ENCODE measurements at places on chromosomes 5 and 9.

DNA sequence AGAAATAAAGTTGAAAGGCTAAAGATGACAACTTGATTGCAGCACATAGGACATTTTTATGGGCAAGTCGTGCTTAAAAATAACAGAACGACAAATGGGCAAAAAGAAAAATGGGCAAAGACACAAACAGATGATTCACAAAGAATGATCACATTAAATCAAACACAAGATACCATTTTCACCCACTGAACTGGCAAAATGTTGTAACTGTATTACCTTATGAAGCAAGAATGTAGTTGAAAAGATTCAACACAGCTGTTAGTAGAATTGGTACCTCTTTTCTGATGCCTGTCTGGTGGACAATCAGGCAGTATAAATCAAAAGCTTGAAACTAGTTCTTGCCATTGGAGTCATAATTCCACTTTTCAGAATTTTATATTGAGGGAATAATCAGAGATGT lies 81.0 kb upstream of the PALM2AKAP2 start:
- DNase-seq = no peak

DNA sequence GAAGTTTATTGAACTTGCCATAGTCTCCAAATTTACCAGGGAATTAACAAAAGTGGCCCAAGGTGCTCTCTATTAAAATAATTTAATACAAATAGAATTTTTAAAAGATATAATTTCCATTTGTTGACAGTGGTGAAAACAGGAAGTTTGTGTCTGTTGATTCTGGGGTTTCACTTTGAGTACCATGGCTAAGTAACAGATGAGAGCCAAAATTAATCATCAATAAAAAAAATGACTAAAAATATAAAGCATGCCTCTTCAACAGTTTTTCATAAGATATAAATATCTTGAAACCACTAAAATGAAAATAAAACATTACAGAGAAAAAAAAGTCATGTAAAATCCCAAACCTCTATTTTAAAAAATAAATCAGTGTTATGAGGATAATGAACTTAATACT lies 49.8 kb downstream of the SGCD start:
- DNase-seq = no peak

DNA sequence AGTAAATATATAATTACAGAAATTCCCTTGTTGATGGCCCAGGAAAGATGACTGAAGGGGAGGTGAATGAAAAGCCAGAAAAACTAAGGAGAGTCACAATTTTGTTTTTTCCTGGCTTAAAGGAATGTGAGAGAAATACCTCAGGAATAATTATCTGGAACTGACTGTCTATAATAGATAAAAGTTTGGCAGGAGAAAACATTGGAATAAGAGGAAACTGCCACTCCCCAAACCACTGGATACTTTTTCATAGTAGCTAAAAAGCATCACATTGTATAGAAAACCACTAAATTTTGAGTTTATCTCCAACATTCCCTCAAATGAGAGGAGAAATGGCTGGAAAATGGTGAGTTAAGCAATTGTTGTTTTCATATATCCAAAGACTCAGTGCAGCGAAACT lies 326.0 kb downstream of the NPR3 start:
- DNase-seq = no peak

- DNase-seq = no peak
These were observed 106.8 kb downstream of the ENTREP1 start for GRCh38 chr9:69431777-69432176.

DNA sequence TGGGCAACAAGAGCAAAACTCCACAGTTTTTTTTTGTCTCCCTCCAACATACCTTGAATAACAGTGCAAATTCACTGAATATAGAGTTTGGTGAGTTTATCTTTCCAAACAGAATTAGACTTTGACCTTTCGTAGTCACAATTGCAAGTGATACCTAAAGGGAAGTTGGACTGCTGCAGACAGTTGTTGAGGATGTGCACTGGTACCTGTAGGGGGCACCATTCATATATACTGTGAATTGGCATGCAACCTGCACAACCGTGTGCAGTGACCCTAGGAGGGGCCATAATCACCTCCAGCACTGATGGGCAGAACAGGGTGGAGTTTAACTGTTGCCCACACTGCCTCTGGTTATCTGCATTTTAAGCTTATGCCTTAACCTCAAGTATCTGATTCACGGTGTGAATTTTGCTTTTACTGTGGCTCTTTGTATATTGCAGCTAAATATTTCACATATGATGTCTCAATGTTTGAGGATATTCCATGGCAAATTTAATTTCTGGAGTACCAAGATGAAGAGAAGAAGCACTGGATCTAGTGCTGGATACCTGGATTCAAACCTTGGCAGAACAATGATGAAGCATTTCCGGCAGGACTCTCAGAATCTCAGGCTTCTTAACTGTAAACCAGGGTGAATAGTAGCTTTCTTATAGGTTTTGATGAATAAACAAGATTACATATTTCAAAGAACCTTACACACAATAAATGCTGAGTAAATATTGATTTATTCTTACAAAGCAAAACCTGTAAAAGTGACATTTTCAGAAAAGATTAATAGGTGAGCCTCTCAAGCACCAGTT lies 144.3 kb downstream of the ACTBL2 start:
- no peak for DNase-seq

DNA sequence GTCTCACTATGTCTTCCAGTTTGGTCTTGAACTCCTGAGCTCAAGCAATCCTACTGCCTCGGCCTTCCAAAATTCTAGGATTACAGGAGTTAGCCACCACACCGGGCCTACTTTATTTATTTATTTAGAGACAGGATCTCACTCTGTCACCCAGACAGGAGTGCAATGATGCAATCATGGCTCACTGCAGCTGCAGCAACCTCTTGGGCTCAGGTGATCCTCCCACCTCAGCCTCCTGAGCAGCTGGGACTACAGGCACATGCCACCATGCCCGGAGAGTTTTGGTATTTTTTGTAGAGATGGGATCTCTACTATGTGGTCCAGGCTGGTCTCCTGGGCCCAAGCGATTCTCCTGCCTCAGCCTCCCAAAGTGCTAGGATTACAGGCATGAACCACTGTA lies 32.8 kb downstream of the PHAX start:
- DNase-seq = no peak

- DNase-seq = no peak
These were observed 9.8 kb downstream of the ARAP3 start for GRCh38 chr5:141672071-141672840.

DNA sequence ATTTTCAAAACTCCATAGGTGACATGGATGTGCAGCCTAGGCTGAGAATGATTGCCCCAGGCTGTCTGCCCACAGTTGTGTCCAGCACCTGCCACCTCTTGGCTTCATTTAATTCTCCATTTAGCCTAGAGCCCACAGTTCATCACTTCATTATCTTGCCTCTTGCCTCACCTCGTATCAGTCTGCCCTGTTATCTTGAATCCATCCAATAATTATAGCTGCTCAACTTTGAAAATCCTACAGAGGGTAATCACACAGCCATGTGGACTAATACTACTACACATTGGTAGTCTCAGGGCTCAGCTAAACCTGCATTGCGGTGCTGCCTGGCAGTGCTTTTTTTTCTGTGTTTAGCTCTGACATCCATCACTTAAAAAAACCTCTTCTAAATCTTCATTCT lies 7.4 kb downstream of the UGCG start:
- DNase-seq = no peak

DNA sequence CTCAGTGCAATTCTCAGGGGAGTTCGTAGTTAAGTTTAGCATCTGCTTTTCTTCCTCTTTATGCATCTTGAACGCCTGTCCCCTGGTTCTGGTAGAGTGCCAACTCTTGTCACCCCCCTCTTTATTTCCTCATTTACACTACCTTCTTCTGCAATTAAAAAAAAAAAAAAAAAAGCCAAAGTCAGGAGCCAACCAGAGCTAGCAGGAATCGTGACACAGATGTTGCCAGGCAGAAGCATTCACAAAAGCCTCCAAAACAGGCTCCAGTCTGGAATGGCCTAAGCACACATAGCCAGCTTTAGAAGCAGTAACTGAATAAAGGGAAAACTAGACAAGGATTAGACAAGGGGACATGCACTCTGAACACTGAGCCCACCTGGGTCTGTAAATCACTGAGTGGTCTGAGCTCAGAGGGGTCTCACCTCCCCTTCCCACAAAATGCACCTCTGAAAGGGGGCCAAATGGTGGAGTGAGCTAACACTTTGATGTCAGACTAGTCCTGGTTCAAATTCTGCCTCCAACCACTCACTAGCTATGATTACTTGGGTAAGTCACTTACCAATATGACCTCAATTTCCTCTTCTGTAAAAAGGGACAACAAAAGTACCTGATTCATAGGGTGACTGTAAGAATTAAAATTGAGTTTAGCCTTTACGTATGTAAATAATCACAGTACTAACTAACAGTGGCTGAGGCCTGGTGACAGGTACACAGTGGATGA lies 2.0 kb downstream of the CD74 start:
- no peak for DNase-seq

- DNase-seq = no peak
These were observed 156.2 kb downstream of the PPP2R2B start for GRCh38 chr5:146722361-146722779.

- DNase-seq = no peak
These were observed 2.5 kb upstream of the HMGCS1 start for GRCh38 chr5:43315682-43316081.

GRCh38 chr5:10319202-10319851 lies 11.6 kb upstream of the CMBL start:
- no peak for DNase-seq

DNA sequence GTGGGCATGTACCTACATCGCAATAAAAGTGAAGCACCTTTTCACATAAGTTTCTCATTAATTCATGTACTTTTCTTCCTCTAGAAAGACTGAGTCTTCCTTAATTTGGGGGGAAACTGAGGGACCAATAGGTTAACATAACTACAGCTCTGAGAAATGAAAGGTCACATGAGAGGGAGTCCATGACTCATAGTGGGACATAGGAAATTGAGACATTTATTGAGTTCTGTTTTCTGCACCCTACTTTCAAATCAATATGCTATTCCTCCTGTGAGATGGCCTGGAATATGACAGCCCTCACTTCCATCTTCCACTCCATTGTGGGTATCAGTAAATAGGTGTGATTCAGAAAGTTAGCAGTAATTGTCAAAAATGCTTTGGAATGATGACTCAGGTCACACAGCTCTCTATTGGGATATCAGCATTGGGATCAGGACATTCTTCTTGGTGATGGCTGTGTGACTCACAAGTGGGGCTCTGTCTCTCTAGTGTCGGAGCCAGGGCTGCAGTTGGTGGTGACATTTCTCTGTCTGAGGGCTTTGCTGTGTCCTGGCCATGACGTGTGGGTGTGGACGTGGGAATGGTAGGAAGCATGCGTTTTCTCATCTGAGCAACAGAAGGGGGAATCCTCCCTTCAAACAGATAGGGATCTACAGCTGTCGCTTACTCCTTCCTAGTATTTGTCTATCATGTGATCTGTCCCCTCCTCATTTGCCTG lies 125.0 kb downstream of the TRIO start:
- DNase-seq = peak; percentile 96

DNA sequence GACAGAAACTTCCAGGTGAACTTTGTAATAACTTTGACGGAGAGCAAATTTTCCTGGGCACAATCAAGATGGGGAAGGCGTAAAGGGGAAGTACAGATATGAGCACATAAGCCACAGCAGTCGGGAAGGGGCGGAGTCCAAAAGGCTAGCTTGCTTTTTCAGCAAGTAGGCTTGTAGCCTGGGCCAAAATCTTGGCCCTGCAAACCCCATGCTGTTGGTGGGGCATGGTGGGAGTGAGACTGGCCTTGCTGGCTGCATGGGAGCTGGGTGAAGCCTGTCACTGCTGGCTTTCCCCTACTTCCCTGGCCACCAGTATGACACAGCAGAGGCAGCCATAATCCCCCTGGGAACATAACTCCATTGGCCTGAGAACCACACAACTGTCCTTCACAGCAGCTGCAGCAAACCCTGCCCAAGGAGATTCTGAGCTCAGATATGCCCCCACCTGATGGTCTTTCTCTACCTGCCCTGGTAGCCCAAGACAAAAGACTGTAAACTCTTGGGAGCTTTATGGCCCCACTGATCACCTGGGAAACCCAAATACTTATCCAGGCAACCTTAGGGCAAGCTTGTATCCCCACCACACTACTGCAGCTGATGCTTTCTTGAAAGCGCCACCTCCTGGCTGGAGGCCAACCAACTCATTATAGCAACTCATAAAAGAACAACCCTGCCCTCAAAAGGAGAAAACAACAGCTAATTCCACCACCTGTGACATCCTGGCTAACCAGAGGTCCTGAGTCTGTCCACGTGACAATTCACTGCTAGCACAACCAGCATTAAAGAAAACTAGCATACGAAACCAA lies 24.0 kb downstream of the DCTN4 start:
- DNase-seq = no peak

DNA sequence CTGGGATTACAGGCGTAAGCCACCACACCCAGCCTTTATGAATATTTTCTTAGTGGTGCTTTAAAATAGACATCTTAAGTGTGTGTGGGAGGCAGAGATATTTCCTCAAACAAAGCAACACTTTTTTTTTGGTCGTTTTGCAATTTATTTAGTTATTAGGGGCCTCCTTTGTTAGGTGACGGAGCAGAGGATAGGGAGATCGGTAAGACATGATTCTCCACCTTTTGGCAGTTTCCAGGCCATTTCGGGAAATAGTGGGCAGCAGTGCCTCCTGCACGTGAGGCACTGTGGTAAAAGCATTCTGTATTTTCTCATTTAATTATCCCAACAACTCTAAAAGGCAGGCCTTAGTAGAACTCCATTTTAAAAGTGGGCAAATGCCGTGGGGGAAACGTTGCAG lies 1.9 kb downstream of the OCLN start:
- no peak for DNase-seq

DNA sequence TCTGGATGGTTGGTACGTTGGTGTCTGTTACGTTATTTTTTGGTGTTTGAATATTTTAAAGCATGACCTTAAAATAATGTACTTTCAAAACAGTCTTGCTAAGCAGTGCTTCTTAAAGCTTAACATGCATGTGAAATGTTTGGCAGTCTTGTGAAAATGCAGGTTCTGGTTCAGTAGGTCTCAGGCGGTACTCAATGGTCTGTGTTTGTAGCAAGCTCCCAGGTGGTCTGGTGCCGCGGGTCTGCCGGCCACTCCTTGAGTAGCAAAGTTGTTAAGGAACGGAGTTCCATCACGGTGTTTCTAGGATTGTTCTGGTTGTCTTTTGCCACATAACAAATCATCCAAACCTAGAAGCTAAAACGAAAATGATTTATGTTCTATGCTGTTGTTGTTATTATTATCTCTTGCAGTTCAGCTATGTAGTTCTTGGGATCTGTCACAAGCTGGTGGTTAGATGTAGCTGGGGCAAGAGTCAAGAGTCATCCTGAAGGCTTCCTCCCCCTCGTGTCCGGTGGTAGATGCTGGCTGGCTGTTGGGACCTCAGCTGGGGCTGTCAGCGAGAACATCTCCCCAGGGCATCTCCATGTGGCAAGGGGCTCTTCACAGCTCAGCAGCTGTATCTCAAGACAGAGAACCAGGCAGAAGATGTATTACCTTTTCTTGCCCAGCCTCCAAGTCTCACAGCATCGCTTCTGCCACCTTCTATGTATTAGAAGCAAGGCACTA lies 186.8 kb downstream of the PALM2AKAP2 start:
- DNase-seq = no peak

DNA sequence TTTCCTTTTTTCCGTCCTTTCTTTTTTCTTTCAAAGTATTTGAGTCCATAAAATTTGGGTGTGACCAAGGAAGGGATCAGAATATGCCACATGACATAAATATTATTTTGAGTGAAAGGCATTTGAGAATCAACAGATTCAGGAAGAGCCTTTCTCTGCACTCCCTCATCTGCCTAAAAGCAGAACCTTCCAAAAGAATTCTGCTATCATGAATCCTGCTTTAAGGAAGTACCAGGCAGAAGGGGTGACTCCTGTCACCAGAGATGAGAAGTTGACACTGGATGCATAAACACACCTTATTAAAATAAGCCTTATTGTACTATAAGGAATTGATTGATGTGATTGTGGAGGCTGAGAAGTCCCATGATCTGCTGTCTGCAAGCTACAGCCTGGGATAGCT lies 196.7 kb downstream of the SREK1 start:
- DNase-seq = no peak

All from HS-27A (cell line).